Activated T-helper 1 cell treated with Interleukin-2 at 50 U/mL for 16 hours (primary cell): ENCODE measurements at places on chromosomes 7 and 10.

GRCh38 chr10:4888236-4888635 lies 62.2 kb downstream of the AKR1E2 start:
- DNase-seq, result no peak

- no peak for DNase-seq
Measured at GRCh38 chr7:102211590-102212550, 74.8 kb upstream of the SH2B2 start.

DNA sequence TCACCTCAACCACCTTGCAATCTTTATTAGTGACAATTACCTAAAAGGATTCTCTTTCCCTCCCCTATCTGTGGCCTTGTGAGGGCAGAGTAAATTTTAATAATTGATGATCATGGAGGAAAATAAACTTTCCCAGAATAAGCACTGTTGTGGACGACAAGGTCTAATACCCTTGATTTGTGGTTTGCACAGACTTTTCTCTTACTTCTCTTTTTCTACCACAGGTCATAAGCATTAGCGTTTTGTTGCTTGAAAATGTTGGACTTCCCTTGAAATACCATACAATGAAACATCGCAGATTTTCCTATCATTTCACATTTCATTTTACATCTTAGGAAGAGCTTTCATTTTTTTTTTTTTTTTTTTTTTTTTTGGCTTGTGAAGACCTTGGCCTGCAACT lies 188.1 kb upstream of the TMEM72 start:
- DNase-seq, result no peak

DNA sequence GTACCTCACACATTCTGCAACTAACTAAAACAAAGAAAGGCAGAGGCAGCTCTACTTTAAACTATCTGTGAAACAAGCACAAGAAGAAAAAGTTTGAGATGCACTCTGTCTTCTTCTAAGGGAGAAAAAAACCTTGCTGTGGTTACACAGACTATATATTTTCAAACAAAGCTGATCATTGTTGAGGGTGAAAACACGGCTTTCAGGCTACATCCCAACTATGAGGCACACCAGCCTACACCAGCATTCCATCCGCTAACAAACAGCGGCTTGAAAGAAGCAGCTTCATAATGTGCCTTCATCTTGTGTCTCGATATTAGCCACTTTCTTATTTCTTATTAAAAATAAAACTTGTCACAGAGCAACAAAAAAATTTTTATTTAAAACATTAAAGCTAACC lies 79.1 kb downstream of the USP6NL start:
- no peak for DNase-seq

- peak; percentile 37 for DNase-seq
Measured at GRCh38 chr7:148962823-148963582, 65.3 kb downstream of the PDIA4 start.

- no peak for DNase-seq
Measured at GRCh38 chr10:80500572-80501380, 36.9 kb upstream of the SH2D4B start.

DNA sequence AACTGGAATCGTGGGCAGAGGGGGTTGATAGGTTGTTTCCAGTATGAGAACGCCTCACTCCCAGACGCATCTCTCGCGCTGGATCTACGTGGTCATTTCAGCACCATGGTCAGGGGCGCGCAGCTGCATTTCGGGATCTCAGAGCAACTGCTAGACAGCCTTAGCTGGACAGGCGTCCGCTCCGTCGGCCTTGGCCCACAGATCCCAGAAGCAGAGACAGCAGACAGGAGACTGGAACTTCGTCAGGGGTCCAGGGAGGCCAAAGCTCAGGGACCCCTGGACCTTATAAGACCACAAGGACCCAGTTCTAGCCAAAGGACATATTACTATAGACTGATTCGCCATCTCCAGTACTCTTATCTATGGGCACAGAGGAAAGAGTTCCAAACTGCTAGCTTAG lies 5.3 kb downstream of the NEUROG3 start:
- no peak for DNase-seq

DNA sequence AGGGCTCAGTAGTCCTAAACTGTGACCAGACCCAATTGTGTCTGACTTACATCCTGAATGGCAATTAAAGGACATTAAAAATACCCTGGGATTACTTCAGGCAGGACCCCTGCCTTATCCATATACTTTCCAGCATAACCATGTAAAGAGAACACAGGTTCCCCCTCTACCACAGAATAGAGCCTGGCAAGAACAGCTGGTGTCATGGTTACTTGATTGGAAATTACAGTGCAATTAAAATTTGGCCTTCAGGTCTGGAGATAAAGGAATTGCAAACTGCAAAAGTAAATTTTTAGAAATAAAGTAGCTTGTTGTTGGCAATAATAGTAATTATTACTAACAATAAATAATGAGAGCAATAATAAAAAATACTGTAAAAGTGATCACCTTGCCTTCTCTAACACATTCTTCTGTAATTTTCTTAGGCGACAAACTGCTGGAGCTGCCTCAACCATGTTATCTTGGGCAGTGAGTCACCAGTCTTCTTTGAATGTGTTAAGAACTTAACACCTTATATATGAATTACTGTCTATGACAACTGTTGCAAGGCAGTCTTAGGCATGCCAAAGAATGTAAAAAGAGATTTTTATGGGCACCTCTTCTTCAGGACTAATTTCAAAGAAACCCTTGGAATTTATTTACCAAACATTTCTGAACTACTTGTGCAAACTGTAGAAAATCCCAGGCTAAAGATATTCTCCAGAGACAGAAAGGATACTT lies 53.7 kb downstream of the HIBADH start:
- DNase-seq, result no peak

DNA sequence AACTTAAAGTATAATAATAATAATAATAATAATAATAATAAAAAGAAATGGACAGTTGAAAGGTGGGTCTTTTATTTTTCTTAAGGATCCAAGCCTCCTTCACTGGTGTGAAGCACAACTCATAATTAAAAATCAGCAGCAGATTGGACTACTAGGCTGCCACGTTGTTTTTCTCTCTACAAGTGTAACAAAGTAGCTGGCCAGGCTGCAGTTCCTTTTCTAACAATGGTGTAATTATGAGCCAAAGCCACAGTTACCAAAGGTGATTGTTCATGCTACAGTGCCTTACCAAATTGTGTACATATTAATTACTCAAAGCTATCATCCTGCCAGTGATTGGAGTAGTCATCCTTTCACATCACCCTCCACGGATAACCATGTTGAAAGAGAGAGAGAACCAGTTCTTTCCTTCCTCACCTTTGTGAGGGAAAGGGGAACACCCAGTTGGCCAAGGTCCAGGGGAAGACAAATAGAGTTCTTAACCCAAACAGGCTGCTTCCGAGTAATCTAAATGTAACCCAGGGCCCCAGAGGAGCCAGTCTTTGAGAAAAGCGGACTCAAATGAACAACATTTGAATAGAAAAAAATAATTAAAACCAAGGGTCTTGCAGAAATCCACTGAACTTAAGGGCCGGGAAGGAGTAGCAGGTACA lies 86.3 kb upstream of the NPS start:
- no peak for DNase-seq

- no peak for DNase-seq
Measured at GRCh38 chr10:13673156-13673555, 86.4 kb downstream of the PRPF18 start.

GRCh38 chr7:40356871-40357709 lies 222.3 kb downstream of the SUGCT start:
- no peak for DNase-seq

GRCh38 chr7:29442146-29442545 lies 121.5 kb upstream of the PRR15 start:
- DNase-seq, result no peak

GRCh38 chr7:39741942-39742623 lies 118.7 kb downstream of the RALA start:
- DNase-seq, result no peak

- no peak for DNase-seq
Measured at GRCh38 chr10:74778436-74779094, 47.8 kb upstream of the KAT6B start.

DNA sequence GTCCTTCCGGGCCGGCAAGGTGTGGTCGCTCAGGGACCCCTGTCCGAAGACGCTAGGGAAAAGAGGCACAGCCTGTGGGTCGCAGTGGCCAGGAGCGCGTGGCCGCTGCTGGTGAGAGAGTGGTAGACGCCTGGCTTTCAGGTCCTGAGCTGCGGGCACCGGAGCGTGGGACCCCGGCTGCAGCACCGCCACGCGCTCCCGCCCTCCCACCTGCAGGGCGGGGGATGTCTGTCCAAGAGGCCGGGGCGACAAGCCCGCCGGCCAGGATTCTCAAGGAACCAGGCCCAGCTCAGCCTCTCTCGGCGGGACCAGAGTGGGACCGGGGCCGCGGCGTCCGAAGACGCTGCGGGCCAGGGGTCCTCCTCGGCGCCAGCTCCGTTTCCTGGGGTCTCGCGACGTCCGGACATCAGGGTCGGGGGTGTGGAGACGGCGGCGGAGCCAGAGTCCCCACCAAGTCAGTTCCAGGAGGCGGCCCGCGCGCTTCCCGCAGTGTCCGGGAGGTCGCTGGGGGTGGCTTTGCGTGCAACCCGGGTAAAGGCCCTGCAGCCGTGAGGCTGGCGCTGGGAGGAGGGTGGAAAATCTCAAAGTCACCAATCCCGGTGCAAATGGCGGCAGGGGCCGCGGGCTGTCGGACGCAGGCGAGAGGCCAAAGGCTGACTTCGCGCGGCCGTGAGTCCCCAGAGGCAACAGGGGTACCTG lies 5.5 kb downstream of the ZNF503 start:
- DNase-seq, result no peak

- DNase-seq, result no peak
Measured at GRCh38 chr7:50684011-50684712, 98.5 kb downstream of the GRB10 start.

- DNase-seq, result no peak
Measured at GRCh38 chr10:85265121-85265520, 936.7 kb downstream of the CCSER2 start.

- no peak for DNase-seq
Measured at GRCh38 chr7:151094675-151095074, 8.4 kb downstream of the AGAP3 start.

DNA sequence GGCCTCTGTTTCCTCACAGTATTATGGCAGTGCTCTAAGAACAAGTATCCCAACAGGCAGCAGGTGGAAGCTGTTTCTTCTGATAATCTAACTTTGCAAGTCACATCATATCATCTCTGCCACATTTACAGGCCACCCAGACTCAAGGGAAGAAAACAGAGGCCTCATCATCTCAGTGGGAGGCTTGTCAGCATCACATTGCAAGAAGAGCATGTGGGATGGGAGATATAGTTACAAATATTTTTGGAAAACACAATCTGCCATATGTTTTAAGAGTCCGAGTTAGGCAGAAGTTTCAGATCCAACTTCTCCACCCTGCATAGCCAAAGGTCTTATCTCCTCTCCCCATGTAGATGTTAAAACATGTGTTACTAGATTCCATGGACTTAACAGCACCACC lies 130.4 kb upstream of the PDE1C start:
- DNase-seq, result no peak

GRCh38 chr7:120274482-120274881 lies 1.5 kb downstream of the KCND2 start:
- no peak for DNase-seq

GRCh38 chr7:25565002-25565401 lies 336.7 kb upstream of the NPVF start:
- no peak for DNase-seq

- no peak for DNase-seq
Measured at GRCh38 chr7:120417244-120417979, 144.4 kb downstream of the KCND2 start.

- DNase-seq, result no peak
Measured at GRCh38 chr7:108535744-108536143, 9.8 kb upstream of the PNPLA8 start.

DNA sequence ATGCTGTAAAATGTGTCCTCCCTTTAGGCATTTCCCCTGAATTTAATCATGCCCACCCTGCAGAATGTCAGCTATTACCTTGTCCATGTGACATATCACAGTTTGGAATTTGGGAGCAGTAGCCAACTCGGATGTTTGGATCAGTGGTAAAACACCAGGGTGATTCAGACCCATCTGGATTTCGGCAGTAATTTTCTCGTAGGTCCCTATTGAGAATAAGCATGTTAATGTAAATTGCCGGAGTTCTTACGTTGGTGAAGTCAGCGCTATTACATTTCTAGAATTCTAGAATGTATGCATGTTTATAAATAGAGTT lies 44.1 kb downstream of the HGF start:
- DNase-seq, result no peak

GRCh38 chr10:127186813-127187212 lies 9.6 kb downstream of the INSYN2A start:
- no peak for DNase-seq

- peak; percentile 52 for DNase-seq
Measured at GRCh38 chr10:77710759-77711682, 73.4 kb upstream of the KCNMA1 start.

GRCh38 chr10:126454045-126454751 lies 65.9 kb upstream of the ADAM12 start:
- DNase-seq, result no peak

GRCh38 chr10:101235766-101236165 lies 6.5 kb upstream of the LBX1 start:
- no peak for DNase-seq

DNA sequence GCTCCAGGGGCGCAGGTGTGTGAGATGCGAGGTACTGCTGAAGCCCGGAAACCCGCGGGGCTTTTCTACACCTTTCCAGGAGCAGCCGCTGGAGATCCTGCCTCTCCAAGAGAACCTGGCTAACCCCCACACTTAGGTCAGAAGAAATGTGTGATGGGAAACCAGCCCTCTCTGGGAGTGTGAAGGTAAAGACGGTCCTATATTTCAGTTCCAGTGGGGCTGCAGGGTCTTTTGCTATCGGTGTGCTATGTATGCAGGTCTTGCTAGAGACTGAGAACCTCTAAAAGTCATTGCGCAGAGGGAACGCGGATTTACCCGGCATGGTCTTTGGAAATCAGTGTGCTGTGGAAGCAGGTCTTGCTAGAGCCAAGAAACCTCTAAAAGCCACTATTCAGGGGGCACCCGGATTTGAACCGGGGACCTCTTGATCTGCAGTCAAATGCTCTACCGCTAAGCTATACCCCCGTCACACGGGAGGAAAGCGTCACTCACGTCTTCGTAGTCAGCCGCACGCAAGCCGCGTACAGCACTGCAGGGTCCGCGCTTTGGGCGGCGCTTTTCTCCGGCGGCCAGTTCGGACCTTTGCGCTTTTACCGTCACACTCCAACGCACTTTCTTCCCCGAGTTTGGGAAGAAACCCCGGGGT lies 46.0 kb downstream of the ZNF777 start:
- DNase-seq, result no peak

DNA sequence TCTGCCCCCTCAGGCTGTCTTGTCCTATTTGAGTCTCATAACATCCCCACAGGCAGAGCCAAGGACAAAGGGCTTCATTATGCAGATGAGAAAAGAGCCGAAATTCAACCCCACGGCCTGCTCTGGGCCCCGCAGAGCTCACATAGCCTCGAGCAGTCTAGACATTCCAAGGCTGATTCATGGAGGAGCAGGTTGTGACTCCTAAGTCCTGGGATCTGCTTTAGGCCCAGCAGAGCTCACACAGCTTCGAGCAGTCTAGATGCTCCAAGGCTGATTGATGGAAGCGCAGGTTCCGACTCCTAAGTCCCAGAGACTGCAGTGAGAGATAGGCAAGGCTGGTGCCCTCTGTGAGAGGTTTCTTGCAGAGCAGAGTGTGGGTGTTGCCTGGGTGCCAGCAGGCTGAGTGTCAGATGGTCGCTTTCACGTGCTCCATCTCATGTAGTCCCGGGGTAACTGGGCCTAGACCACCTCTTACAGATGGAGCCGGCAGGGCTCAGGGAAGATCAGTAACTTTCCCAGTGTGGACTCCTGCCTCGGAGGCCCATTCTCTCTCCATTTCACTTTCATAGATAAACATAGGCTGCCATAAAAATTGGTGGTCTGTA lies 436.1 kb upstream of the FOXK1 start:
- DNase-seq, result no peak
